Bronchial epithelial cell (primary cell): ENCODE measurements at places on chromosomes 6 and 20.

GRCh38 chr6:90194371-90194841 is 102.2 kb downstream of the BACH2 start:
- DNase-seq = peak; percentile 55

GRCh38 chr6:2221726-2222274 is 23.6 kb downstream of the GMDS start:
- DNase-seq = no peak

- no peak for DNase-seq
Observed at GRCh38 chr20:3728354-3728753, 4.1 kb upstream of the HSPA12B start.

GRCh38 chr6:56528412-56528841 is 114.3 kb downstream of the DST start:
- DNase-seq = peak; percentile 80

GRCh38 chr20:48846516-48847492 is 19.0 kb upstream of the PREX1 start:
- DNase-seq = no peak

DNA sequence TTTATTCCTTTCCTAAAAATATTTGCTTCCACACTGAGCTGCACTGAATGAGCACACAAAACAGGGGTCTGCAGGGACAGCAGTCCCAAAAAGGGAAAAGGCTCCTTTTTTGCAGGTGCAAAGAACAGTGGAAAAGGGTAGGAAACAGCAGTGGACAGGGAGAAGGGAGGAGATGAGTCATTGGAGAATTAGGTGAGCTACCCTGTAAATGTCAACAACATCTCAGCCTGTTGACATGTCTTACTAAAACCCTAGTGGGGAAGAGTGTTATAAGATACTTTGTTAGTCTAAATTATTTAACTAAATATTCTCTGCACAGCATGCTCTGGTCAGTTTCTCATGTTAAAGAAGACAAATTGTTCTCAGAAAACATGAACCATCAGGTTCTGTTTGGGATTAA is 151.5 kb upstream of the FBXL4 start:
- peak; percentile 21 for DNase-seq

GRCh38 chr6:31615748-31616147 is 714 bp downstream of the AIF1 start:
- no peak for DNase-seq

GRCh38 chr6:150741633-150742200 is 123.8 kb upstream of the MTHFD1L start:
- DNase-seq = no peak

DNA sequence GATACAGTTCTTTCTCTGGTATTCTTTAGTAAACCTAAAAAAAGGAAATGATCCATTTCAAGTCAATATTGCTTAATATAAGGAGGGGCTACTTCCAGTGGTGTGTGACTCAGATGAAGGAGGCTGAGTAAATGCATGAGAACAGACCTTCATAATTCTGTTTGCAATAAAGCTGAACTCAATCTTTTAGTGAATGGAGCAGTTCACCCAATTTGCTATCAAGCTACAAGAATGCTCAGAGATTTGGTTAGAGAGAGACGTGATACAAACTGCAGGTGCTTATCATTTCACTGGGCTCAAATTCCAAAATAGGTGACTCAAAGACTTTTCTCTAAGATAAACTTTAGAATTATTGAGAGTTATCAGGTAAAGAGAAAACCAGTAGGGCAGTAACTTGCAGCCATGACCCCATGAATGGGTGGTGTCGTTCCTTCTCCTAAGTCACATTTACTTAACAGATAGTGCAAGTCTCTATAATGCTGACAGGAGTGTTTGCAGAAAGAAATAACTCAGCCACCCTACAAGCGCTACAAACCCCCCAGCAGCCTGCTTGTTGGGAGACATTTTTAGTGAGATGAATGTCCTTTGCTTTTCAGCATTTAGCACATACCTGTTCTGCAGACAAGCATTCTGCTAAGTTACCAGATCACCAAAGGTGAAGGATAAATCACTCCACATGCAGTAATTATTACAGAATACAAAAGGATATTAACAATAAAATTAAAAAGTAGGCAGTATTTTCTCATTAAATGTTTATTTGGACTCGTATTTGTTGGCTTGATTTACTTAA is 16.4 kb upstream of the BLOC1S5 start:
- peak; percentile 92 for DNase-seq

- no peak for DNase-seq
Observed at GRCh38 chr20:60780388-60781025, 471.6 kb upstream of the CDH4 start.

- DNase-seq = no peak
Observed at GRCh38 chr20:50482396-50482981, 27.7 kb upstream of the PTPN1 start.

- DNase-seq = no peak
Observed at GRCh38 chr6:106247293-106247692, 78.3 kb downstream of the ATG5 start.

GRCh38 chr20:29497261-29497671 is 1760.2 kb upstream of the DEFB115 start:
- DNase-seq = peak; percentile 3

- peak; percentile 50 for DNase-seq
Observed at GRCh38 chr6:52522655-52523054, 54.2 kb downstream of the TRAM2 start.

- no peak for DNase-seq
Observed at GRCh38 chr6:143179901-143180612, 119.4 kb downstream of the AIG1 start.

DNA sequence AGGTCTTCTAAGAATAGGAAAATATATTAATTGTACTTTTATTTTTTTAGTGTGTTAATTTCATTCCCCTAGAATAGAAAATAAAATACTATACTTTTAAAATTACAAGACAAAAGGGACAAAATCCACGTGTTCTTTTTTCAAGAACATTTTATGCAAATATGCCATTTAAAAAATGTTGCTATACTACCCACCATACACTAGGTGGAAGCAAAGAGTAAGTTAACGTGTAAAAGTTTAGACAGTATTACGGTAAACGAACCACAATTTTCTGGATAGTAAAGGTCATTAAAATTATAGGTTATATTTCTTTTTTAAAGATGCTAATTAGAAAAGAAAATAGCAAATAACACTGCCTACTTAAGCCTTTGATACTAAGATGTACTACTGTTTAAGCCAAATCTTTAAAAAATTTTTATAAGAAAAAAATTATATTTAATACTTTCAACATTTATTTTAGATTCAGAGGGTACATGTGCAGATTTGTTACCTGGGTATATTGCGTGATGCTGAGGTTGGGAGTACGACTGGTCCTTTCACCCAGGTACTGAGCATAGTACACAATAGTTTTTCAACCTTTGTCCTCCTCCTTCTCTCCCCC is 287.6 kb downstream of the PHF3 start:
- DNase-seq = peak; percentile 41

- peak; percentile 78 for DNase-seq
Observed at GRCh38 chr6:4253604-4254231, 118.3 kb upstream of the ECI2 start.

- no peak for DNase-seq
Observed at GRCh38 chr6:22029171-22029570, 267.7 kb downstream of the PRL start.

- no peak for DNase-seq
Observed at GRCh38 chr20:63325021-63325471, 32.1 kb downstream of the COL20A1 start.

DNA sequence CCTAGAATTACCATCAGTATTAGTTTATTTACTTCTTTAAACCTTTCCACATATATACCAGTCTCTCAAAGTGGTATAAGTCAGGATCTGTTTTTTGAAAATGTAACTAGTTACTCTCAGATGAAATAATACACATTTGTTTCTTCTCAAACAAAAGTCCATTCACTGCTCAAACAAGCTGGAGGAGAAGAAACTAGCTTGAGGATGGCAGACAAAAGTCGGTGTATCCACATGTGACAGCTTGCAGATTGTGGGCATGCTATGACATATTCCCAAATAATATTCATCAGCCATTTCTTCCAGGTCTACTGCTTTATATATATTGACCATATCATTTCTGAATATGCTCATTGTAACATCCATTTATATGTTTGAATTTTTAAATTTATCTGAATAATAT is 197.4 kb upstream of the KCNQ5 start:
- peak; percentile 84 for DNase-seq

DNA sequence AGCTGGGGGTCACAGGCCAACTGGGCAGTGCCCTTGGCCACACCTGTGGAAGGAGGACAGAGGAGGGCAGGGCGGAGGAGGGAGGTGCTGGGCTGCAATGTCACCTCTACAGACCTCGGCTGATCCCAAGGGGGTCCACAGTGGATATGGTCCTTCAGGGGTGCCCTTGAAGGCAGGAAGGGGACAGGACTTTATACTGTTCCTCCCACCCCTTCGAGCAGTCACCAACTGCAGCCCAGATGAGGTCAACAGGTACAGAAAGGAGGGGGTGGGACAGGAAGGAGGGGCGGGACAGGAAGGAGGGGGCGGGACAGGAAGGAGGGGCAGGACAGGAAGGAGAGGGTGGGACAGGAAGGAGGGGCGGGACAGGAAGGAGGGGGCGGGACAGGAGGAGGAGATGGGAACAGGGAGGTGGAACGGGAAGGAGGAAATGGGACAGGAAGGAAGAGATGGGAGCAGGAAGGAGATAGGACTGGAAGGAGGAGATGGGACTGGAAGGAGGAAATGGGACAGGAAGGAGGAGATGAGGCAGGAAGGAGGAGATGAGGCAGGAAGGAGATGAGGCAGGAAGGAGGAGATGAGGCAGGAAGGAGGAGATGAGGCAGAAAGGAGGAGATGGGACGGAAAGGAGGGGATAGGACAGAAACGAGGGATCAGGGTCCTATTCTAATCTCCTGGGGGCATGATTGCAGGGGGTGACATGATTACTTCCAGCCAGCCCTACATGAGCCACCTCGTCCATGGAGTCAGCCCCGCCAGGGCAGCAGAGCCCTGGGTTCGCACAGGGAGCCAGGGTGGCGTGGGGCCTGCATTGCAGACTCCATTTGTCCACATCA is 19.4 kb upstream of the MRGBP start:
- peak; percentile 41 for DNase-seq

GRCh38 chr6:3500262-3501014 is 43.6 kb upstream of the SLC22A23 start:
- peak; percentile 98 for DNase-seq

GRCh38 chr6:123226398-123226797 is 230.4 kb downstream of the CLVS2 start:
- DNase-seq = no peak

GRCh38 chr20:3672547-3673171 is 9.2 kb downstream of the ADAM33 start:
- DNase-seq = no peak

DNA sequence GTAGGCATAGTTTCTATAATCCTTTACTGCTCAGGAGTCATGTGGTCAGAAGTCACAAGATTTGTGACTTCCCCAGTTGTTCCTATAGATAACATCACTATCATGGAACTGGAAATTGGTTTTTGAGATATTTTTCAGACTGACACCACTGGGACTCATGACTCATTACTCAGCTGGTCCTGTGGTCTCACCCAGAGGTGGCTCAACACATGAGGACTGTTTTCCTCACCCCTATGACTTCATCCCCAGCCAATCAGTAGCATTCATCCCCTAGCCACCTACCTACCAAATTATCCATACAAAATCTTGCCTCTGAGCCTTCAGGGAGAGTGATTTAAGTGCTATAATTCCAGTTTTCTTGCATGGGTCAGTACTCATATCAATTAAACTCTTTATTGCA is 1217.7 kb downstream of the EPHA7 start:
- DNase-seq = no peak

- peak; percentile 99 for DNase-seq
Observed at GRCh38 chr20:5657190-5657875, 92.9 kb upstream of the SHLD1 start.

- peak; percentile 76 for DNase-seq
Observed at GRCh38 chr20:50540620-50541605, 30.7 kb downstream of the PTPN1 start.

DNA sequence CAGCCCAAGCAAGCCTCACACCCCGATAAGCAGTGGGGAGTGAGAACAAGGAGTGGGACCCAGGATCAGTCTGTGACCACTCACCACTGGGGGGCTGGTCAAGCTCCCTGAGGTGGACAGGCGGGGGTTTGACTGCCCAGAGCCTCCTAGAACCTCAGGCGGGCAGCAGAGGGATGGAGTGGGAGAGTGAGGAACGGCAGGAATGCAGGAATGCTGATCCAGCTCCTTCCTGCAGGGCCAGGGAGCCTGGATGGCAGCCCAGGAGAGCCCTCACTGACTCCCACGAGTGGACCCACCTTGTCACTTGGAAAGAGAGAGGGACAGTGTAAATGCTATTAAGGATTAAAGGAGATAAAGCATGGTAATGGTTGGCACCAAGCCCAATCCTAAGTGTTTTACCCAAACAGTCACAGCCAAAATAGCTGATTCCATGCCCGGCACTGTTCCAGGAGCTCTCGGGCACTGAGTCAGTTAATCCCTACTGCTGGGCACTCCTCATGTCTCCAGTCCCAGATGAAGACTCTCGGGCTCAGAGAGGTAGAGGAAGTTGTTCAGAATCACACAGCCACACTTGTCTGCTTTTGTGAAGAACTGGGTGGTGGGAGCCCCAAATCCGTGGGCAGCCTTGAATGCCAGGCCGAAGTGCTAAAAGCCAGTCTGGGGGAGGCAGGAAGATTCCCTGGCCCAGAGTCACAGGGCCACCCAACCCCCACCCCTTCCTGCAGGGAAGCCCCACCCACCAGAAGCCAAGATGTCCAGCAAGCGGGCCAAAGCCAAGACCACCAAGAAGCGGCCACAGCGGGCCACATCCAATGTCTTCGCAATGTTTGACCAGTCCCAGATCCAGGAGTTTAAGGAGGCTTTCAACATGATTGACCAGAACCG is 3.1 kb downstream of the MYL9 start:
- peak; percentile 72 for DNase-seq

- DNase-seq = no peak
Observed at GRCh38 chr6:15966000-15966520, 162.8 kb upstream of the MYLIP start.

- no peak for DNase-seq
Observed at GRCh38 chr6:3665608-3666007, 85.9 kb downstream of the PXDC1 start.

DNA sequence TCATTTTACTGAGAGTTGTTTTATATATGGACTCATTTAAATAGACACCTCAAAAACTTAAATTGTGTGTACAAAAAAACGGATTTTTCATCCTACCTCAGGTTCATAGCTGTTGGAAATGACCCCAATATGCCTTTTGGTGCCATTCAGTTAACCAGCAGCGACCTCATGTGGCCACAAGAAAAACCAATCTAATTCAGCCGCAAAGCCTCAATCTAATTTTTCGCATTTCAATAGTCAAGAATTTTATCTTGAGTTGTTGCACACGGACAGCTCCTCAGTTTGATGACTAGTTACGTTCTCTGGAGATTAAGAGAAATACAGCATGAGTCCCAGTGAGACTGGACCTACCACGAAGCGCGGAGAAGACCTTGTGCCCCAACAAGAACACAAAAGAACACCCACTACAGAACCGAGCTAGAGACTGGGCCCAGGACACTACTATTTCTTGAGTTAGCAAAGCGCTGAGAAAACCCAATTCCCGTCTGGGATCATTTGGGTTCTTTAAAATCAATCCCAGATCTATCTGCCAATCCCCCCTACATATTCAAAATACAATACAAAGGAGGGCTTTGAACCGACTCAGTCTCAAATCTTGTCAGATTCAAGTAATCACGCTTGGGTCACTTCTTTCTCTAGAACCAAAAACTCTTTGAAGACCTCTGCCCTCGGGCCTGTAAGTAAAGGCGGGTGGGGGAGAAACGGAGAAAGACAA is 1.1 kb downstream of the TCP11 start:
- peak; percentile 58 for DNase-seq

- DNase-seq = no peak
Observed at GRCh38 chr6:54877713-54878317, 31.2 kb downstream of the FAM83B start.

- no peak for DNase-seq
Observed at GRCh38 chr6:2767657-2768524, 2.7 kb downstream of the WRNIP1 start.
